ENCODE measurements at places on chromosomes 4 and X.

- DNase-seq = no peak
Observed at GRCh38 chr4:105972946-105973621, 77.8 kb downstream of the NPNT start.

DNA sequence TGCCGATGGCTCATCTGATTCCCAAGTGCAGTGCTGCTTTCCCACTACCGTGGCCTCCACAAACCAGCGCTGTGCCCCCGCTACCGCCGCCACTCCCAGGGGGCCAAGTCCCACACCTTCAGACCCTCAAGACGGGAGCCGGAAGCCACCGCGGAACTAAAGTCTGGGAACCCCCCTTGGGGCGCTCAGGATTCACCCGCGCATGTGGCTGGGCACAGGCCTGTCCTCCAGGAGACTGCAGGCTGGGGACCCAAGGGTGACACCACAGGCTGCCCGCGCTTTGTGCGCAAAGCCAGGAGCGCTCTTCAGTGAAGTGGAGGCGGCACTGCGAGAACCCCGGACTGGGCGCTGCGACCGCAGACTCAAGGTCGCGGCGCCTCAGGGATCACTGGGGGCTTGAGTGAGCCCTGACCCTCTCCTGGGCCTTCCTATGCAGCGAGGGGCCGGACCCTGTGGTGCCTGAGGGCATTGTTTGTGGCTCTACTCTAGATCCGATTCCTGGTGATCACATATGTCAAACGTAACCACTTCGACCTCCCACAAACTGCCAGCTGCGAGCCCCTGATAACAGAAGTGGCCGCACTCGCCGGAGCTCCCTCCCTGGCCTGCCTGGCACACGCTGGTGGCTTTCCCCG, 20.4 kb upstream of the TBC1D14 start:
- no peak for DNase-seq

DNA sequence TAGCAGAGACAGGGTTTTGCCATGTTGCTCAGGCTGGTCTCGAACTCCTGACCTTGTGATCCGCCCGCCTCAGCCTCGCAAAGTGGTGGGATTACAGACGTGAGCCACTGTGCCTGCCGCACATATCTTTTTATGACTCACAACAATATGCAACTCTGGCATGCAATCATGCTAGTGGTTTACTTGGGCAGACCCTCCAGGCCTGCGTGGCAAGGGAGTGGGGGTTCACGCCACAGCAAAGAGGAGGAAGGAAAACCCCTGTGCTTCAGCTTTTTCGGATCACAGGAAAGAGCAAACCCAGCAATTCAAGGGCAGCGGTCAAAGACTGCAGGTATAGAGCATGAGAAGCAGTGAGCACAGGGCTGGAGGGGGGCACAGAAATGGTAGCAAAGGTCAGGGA, 48.3 kb upstream of the CD99 start:
- no peak for DNase-seq

DNA sequence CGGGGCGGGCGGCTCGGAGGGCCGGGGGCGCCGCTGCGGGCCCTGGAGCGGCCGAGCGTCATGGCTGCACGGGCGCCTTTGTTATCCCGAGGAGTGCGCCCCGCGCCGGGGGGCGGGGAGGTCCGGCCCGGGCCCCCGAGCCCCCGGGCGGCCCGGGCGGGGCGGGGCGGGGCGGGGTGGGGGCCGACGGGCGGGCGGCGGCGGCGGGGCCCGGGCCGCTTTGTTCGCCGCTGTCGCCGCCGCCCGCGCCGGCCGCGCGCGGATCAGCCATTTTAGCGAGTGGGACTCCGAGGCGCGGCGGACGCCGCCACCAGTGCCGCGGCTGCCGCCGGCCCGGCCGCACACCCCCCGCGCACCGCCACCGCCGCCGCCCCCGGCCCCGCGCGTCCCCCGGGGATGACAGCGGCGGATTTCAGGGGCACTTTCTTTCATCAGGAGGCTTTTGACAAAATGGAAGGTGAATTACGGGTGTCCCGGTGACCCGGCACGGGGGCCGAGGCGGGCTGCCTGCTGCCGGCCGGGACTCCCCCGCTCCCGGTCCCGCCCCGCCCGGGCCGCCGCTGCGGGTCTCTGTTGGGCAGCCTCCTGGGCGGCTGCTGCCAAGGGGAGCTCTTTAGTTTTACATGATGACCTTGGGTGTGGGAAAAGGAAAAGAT, 1.2 kb downstream of the HMGB3 start:
- DNase-seq = no peak

DNA sequence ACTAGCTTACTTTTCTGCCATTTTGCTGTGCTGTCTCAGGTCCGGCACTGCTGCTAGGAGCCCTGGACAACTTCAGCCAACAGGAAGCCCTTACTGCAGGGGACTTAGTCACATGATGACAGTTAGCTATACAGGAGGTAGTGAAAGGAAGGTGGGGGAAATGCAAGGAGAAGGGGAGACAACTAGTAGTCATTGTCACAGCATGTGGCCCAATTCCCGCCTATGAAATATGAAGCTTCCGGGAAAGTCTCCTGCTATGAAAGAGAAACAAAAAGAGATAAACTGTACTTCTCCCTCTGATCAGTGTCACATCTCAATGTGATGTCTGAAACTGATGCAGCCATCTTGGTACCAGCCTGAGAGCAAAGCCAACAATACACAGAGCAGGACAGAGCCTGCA, 71.6 kb downstream of the AMELX start:
- no peak for DNase-seq

GRCh38 chr4:56130606-56131155, 181.9 kb downstream of the CEP135 start:
- no peak for DNase-seq
